Naive B cell (primary cell): ENCODE measurements at places on chromosomes 6 and 20.
A peak's percentile ranks its signal among the peaks of the same experiment; 100 is the strongest.

DNA sequence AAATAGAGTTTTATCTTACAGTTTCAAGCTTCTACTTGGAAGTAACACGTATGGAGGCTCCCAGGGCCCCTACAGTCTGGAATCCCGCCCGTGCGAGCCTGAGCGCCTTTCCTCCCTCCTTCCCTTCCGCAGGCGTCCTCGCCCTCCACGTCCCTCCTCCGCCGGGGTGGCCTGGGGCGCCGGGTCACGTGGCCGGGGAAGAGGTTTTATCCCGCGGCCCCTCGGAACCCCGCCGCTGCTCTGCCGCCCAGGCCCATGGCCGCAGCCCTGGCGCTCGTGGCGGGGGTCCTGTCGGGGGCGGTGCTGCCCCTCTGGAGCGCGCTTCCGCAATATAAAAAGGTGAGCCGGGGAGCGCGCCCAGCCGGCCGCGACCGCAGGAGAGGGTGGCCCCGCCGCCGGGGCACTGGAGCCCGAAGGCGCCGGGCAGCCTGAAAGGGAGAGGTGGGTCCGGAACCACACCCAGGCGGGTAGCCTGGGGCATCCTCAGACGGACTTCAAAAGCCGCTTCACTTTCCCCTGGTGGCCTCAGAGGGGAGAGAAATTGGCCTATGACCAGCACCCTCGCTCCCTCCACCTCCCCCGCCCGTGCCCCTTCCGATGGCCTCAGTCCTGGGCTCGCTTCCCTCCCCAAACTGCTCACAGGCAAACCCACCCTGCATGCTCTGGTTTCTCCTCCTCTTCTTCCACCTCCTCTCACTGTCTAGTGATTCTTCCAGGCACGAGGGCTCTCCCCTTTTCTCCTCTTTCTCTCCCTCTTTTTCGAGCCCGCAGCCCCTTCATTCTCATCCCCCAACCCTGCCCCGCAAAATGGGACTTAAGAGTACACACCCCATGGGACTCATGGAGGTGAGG is at the start of gene CLPSL2:
CLPSL2 (plus strand) TSS at position 235 of the 852 bp plus-strand sequence; CDS start at position 256, 21 bp downstream.
- peak within 1 kb of the TSS; percentile 86 for H3K4me3 ChIP-seq
- peaks cover 25% of the 10 kb centered on the region for H3K4me1 ChIP-seq
- H3K27me3 ChIP-seq, result peaks cover 32% of the 10 kb centered on the region
- H3K36me3 ChIP-seq, result no peaks in the 10 kb centered on the region
- DNase-seq, result peak; percentile 39

DNA sequence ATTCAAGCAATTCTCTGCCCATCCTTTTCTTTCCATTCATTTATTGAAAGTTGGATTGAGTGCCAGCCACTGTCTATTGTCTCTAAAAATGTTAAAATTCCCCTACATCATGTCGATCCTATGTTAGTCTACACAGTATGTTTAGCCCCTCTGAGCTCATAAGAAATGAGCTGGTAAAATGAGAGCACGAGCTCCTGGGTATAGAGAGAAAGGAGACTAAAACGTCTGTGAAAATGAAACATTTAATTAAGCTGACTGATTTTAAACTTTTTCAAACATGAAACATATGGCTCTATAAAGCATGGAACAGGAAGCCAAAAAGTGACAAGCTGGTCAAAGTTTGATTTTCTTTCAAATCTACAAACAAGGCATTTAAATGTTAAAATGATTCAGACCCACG is 104.0 kb upstream of the ASF1A start:
- H3K27me3 ChIP-seq, result no peaks in the 10 kb centered on the region
- peaks cover 9% of the 10 kb centered on the region for H3K4me1 ChIP-seq
- peaks cover 5% of the 10 kb centered on the region for H3K36me3 ChIP-seq
- H3K27ac ChIP-seq, result no peak overlapping the region

GRCh38 chr6:128139519-128139918 is 238.7 kb upstream of the THEMIS start:
- no peak overlapping the region for H3K27ac ChIP-seq
- no peaks in the 10 kb centered on the region for H3K36me3 ChIP-seq
- H3K4me1 ChIP-seq, result peaks cover 4% of the 10 kb centered on the region
- H3K27me3 ChIP-seq, result no peaks in the 10 kb centered on the region
- no peak overlapping the region for H3K4me3 ChIP-seq
- DNase-seq, result no peak

DNA sequence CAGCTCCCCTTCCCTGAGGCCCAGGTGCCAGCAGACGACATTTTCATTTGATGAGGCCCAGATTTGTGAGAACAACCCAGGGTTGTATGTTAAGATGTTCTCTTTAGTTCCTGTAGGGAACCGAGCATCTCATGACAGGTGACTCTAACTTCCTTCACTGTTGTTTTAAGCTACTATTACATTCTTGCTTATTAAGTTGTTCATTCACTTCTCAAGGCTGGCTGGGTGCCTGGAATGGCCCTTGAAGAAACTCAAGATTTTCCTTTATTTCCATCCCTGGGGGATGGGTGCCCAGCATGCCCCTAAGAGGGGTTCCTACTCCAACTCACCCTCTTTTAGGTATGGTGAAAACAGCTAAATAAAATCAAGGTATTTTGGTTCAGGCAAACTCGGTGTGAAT is 111.5 kb upstream of the SYNDIG1 start:
- H3K36me3 ChIP-seq, result no peaks in the 10 kb centered on the region
- no peaks in the 10 kb centered on the region for H3K4me1 ChIP-seq

GRCh38 chr6:34235307-34236130 is 1.2 kb upstream of the HMGA1 start:
- peak overlapping the region; percentile 97 for H3K27ac ChIP-seq
- H3K36me3 ChIP-seq, result no peaks in the 10 kb centered on the region
- peak; percentile 70 for DNase-seq
- H3K4me1 ChIP-seq, result peaks cover 46% of the 10 kb centered on the region
- no peaks in the 10 kb centered on the region for H3K27me3 ChIP-seq

GRCh38 chr6:79296211-79296610 is 61.7 kb upstream of the HMGN3 start:
- H3K36me3 ChIP-seq, result no peaks in the 10 kb centered on the region
- H3K4me3 ChIP-seq, result no peak overlapping the region
- H3K27me3 ChIP-seq, result no peaks in the 10 kb centered on the region
- H3K4me1 ChIP-seq, result no peaks in the 10 kb centered on the region

DNA sequence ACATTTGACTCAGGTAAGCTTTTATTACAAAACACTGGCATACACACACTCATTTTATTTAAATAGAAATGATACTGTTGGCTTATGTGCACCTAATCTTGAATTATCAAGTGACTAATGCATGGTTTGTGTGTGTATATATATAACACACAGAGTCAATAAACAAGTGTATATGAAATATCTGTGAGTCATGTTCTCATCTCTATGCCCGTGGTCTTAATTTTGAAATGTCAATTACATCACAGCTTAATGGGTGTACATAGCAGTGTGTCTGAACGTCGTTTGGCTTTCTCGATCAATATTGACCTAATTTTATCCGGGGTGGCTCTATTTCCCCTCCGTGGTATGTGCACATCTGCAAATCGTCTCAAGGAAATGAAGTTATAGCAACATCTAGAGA is 104.0 kb upstream of the ZFP64 start:
- H3K27me3 ChIP-seq, result peaks cover 11% of the 10 kb centered on the region
- H3K4me1 ChIP-seq, result no peaks in the 10 kb centered on the region
- H3K36me3 ChIP-seq, result no peaks in the 10 kb centered on the region
- DNase-seq, result no peak

- H3K27me3 ChIP-seq, result peaks cover 47% of the 10 kb centered on the region
- H3K4me1 ChIP-seq, result no peaks in the 10 kb centered on the region
- no peak overlapping the region for H3K4me3 ChIP-seq
- H3K27ac ChIP-seq, result no peak overlapping the region
- H3K36me3 ChIP-seq, result no peaks in the 10 kb centered on the region
Observed at GRCh38 chr20:50219600-50219999, 29.0 kb downstream of the CEBPB start.

DNA sequence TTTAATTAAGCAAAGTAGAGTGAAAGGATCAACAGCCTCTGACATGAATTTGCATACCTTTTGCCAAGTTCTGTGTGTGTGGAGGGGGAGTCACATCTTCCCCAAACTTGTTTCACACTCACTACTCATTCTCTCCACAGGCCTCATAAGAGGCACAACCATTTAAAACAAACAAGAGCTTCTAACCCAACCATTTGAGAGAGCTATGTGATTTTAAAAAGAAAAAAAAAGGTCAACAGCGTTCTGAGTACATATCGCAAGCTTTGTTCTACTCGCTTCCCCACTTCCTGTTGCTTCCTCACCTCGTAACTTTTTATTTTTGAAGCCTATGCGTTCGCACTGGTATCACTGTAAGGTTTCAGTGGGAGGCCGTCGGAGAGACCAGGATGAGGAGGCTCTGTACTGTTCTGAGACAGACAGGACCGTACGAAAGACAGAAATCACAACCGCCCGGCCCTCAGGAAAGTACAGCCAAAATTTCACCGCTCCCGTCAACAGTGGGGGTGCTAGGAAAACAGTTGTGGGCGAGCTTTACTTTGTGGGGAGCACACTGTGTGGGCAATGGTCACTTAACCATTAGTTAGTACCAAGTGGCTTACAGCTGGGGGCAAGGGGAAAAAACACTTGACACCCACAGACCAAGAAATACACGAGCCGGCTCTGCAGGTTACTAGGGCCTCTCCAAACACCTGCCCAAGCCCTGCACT is 61.3 kb downstream of the TRERF1 start:
- no peaks in the 10 kb centered on the region for H3K27me3 ChIP-seq
- DNase-seq, result no peak
- H3K27ac ChIP-seq, result peak overlapping the region; percentile 49
- no peak overlapping the region for H3K4me3 ChIP-seq
- peaks cover 4% of the 10 kb centered on the region for H3K4me1 ChIP-seq

DNA sequence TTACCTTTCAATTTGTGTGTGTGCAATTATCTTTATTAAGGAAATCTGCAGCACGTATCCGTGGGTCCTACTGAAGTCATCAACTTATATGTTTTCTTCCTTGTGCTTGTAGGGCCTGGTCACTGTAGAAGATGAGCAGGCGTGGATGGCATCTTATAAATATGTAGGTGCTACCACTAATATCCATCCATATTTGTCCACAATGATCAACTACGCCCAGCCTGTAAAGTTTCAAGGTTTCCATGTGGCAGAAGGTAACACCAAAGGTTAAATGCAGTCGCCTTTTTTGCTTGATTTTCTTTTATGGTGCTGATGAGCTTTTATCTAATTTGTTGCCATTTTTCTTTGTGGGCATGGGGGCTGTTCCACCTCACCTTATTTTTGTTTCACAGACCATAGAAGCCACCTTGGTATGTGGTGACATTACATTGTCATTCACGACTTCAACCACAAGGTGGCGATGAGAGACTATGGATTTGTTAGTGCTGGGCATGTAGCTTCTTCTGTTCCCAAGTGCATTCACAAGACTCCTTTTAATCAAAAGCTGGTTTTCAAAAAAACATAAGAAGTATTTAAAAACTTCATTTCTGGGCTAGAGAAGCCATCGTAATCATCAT is 106.5 kb upstream of the LAMP5 start:
- H3K4me1 ChIP-seq, result peaks cover 13% of the 10 kb centered on the region
- H3K36me3 ChIP-seq, result no peaks in the 10 kb centered on the region
- DNase-seq, result peak; percentile 33

GRCh38 chr20:5216663-5217062 is 89.9 kb downstream of the CDS2 start:
- H3K27me3 ChIP-seq, result no peaks in the 10 kb centered on the region
- no peak overlapping the region for H3K4me3 ChIP-seq
- DNase-seq, result no peak
- H3K4me1 ChIP-seq, result no peaks in the 10 kb centered on the region
- H3K36me3 ChIP-seq, result no peaks in the 10 kb centered on the region

- no peaks in the 10 kb centered on the region for H3K36me3 ChIP-seq
- H3K4me1 ChIP-seq, result peaks cover 66% of the 10 kb centered on the region
- H3K27me3 ChIP-seq, result no peaks in the 10 kb centered on the region
- H3K4me3 ChIP-seq, result no peak overlapping the region
- H3K27ac ChIP-seq, result peak overlapping the region; percentile 54
Observed at GRCh38 chr6:159067334-159067733, 22.5 kb upstream of the TAGAP start.

GRCh38 chr6:156662025-156662445 is 115.1 kb upstream of the ARID1B start:
- H3K27ac ChIP-seq, result no peak overlapping the region
- H3K36me3 ChIP-seq, result no peaks in the 10 kb centered on the region
- H3K4me1 ChIP-seq, result peaks cover 19% of the 10 kb centered on the region
- no peaks in the 10 kb centered on the region for H3K27me3 ChIP-seq
- H3K4me3 ChIP-seq, result no peak overlapping the region

- H3K4me3 ChIP-seq, result no peak overlapping the region
- DNase-seq, result no peak
- no peaks in the 10 kb centered on the region for H3K36me3 ChIP-seq
- H3K4me1 ChIP-seq, result no peaks in the 10 kb centered on the region
- H3K27ac ChIP-seq, result no peak overlapping the region
- H3K27me3 ChIP-seq, result no peaks in the 10 kb centered on the region
Observed at GRCh38 chr6:21357262-21357661, 236.3 kb upstream of the SOX4 start.

DNA sequence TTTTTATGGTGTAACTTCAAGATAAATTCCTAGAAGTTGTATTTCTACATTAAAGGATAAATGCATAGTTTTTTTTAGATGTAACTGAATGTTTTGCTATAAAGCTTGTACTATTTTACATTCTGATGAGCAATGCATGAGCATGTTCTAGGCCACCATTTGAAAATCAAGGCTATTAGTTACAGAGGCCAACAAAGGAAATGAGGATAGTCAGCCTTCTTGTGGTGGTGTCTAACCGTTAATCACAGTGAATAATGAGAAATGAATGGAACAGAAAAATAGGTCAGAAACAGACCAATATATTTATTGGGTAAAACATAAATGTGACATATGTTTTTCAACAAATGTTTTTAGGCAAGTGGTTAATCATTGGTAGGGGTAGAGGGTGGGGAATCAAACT is 37.6 kb upstream of the L3MBTL3 start:
- no peak overlapping the region for H3K27ac ChIP-seq
- no peak overlapping the region for H3K4me3 ChIP-seq
- H3K36me3 ChIP-seq, result peaks cover 11% of the 10 kb centered on the region
- H3K4me1 ChIP-seq, result no peaks in the 10 kb centered on the region

GRCh38 chr6:106823058-106823457 is 151.5 kb downstream of the CD24 start:
- no peak overlapping the region for H3K4me3 ChIP-seq
- no peaks in the 10 kb centered on the region for H3K27me3 ChIP-seq
- no peak overlapping the region for H3K27ac ChIP-seq
- no peak for DNase-seq
- H3K36me3 ChIP-seq, result peaks cover 4% of the 10 kb centered on the region

DNA sequence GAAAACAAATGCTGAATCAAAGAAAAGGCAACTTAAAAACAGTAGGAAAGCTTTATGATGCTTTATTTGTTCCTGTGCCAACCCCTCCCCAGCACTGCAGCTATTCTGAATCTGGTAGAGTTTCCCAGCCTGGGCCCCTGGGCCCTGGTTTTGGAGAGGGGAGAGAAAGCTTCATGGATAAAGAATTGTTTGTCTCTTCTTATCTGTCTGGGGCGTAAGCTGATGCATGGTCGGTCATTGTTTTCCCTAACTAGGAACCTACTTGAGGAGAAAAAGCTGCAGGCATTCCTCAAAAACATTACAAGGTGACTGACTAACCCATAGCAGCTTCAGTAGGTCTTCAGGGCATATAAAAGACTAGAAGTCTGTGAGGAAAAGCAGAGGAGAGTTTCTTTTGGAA is 758.1 kb upstream of the EPHA7 start:
- no peaks in the 10 kb centered on the region for H3K4me1 ChIP-seq
- no peak for DNase-seq
- no peak overlapping the region for H3K4me3 ChIP-seq
- no peaks in the 10 kb centered on the region for H3K27me3 ChIP-seq
- H3K36me3 ChIP-seq, result no peaks in the 10 kb centered on the region

GRCh38 chr6:13474360-13474759 is 13.0 kb downstream of the GFOD1 start:
- H3K36me3 ChIP-seq, result peaks cover 3% of the 10 kb centered on the region
- H3K4me3 ChIP-seq, result peak overlapping the region; percentile 78
- no peaks in the 10 kb centered on the region for H3K27me3 ChIP-seq
- H3K4me1 ChIP-seq, result peaks cover 36% of the 10 kb centered on the region

GRCh38 chr6:75334266-75335040 is 49.9 kb upstream of the TMEM30A start:
- no peak for DNase-seq
- no peaks in the 10 kb centered on the region for H3K4me1 ChIP-seq
- H3K4me3 ChIP-seq, result no peak overlapping the region
- H3K27ac ChIP-seq, result no peak overlapping the region
- H3K36me3 ChIP-seq, result no peaks in the 10 kb centered on the region
